ENCODE measurements at places on chromosomes 2 and 18.

DNA sequence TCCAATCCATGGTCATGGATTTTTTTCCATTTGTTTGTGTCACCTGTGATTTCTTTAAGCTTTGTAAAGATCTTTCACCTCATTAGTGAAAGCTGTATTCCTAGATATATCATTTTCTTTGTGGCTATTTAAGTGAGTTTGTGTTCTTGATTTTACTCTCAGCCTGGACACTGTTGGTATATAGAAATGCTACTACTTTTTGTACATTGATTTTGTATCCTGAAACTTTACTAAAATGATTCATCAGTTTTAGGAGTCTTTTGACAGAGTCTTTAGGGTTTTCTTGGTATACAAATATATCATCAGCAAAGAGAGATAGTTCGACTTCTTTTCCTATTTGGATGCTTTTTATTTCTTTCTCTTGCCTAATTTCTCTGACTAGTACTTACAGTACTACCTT is 12.3 kb downstream of the GKN2 start:
- DNase-seq: no peak

DNA sequence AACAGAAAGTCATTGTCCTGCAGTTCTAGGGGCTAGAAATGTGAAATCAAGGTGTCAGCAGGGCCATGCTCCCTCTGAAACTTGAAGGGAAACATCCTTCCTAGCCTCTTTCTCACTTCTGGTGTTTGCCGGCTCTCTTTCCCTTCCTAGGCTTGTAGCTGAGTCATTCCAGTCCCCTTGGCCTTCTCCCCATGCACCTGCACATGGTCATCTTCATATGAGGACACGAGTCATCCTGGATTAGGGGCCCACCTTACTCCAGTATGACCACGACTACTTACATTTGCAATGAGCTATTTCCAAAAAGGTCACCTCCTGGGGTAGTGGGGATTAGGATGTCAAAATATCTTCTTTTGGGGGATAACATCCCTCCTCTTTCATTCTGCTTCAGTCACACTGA is 168.5 kb upstream of the CXCR4 start:
- DNase-seq: no peak

GRCh38 chr2:176135035-176135440 is 5.5 kb downstream of the HOXD8 start:
- no peak for DNase-seq

GRCh38 chr2:143142598-143142997 is 13.4 kb downstream of the ARHGAP15 start:
- no peak for DNase-seq

- no peak for DNase-seq
These were observed 914.1 kb upstream of the NXPH2 start for GRCh38 chr2:139694327-139694726.

DNA sequence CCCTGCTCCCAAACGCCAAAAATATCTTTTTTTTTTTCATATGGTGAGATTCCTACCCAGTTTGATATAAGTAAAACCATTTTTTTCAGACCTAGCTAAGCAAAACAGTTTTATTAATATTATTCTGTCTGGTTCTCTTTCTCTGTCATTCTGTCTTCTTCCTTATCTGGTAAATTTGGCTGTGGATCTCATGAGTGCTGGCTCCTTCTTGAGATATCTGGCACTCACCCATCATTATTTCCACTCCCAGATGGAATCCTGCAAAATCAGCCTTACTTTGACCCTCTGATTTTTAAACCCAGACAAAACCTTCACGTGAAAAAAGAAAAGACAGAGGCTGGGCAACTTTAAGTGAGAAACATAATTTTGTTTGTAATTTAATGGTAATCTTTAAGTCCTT is 373.6 kb downstream of the NYAP2 start:
- no peak for DNase-seq

DNA sequence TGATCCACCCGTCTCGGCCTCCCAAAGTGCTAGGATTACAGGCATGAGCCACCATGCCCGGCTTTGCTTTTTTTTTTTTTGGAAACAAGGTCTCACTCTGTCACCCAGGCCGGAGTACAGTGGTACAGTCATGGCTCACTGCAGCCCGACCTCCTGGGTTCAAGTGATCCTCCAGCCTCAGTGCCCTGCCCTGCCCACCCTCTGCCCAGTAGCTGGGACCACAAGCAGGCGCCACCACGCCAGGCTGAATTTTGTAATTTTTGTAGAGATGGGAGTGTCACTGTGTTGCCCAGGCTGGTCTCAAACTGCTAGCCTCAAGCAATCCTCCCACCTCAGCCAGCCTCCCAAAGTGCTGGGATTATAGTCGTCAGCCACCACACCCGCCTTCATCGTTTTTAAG is 11.6 kb upstream of the PSD4 start:
- DNase-seq: no peak

DNA sequence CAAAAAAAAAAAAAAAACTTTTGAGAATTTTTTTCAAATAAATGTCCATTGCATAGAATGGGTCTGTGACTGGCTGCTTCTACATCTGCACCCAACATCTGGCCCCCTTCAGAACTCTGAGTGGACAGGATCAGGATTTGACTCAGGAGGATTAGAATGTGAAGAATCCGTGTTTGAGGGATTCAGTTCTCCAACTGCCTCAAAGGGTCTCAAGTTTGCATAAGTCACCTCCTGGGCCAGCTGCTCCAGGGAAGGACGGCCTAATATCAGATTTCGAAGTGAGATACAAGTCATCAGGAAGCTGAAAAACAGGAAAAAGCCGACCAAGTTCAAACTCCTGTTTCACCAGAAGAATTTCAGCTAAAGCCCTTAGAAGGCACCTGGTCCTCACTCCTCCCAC is 10.9 kb downstream of the MAT2A start:
- DNase-seq: no peak

- no peak for DNase-seq
These were observed 18.5 kb upstream of the POLI start for GRCh38 chr18:54250846-54251261.

GRCh38 chr2:15675456-15676195 is 84.0 kb downstream of the DDX1 start:
- no peak for DNase-seq

DNA sequence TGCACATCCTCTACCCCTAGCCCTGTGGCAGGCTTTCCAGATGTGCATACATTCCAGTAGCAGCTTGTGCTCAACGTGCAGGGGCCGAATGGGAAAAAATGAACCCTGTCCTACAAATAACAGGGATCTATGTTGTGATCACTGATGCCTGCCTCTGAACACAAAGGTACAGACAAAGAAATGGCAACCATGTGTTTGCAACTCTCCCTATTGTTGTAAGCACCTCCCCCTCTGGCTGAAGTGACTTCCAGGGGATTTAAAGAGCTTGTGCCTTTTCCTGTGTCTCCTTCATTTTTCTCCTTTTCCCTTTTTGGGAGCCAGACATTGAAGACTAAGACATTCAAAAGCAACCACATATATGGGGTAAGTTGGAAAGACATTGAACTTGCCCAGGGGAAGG is 21.6 kb downstream of the ARHGAP25 start:
- no peak for DNase-seq
